ENCODE measurements at places on chromosomes 3 and 15.

DNA sequence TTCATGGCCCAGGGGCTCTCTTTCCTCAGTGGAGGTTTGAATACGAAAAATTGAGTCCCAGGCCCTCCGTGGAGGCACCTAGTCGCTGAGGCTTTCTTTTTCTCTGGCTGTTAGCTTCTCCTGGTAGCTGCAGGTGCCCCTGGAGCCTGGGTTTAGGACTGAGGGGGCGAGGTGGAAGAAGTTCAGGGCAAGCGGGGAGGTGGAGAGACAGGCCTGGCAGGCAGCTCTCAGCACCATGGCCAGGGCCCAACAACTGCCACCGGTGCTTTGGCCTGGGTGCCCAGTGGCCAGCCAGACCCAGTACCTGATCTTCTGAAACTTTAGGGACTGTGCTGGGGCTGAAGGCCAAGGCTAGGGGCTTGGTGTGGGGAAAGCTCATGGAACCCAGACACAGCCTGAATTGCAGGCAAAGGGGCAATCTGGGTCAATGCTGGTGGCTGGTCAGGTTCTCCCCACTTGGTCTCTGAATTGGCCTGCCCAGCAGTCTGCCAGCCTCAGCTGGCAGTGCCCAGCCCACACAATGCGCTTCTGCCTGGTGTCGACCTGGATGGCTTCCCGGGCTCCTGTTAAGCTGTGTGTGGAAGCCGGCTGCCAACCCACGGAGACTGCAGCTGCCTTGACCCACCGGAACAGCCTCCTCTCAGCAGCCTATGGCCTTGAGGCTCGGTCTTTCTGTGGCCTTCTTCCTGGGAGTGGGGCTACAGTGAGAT lies 30.3 kb upstream of the POLG start:
- DNase-seq: no peak

DNA sequence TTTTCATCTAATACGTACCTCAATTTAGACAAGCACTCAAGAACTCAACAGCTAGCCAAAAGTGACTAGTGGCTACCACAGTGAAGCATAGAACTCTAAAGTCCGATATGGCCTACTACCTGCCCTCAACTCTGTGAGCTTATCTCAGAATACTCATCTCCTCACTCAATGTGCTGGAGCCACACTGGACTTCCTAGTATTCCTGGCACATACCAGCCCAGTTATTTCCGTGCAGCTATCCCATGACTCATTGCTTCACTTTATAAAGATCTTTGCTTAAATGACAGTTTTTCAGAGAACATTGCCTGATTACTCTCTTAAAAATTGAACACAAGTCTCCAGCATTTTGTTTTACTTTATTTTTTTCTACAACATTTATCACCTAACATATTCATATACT lies 524.7 kb downstream of the PYDC2 start:
- DNase-seq: no peak

GRCh38 chr15:96415513-96416217 lies 85.2 kb downstream of the NR2F2 start:
- no peak for DNase-seq

DNA sequence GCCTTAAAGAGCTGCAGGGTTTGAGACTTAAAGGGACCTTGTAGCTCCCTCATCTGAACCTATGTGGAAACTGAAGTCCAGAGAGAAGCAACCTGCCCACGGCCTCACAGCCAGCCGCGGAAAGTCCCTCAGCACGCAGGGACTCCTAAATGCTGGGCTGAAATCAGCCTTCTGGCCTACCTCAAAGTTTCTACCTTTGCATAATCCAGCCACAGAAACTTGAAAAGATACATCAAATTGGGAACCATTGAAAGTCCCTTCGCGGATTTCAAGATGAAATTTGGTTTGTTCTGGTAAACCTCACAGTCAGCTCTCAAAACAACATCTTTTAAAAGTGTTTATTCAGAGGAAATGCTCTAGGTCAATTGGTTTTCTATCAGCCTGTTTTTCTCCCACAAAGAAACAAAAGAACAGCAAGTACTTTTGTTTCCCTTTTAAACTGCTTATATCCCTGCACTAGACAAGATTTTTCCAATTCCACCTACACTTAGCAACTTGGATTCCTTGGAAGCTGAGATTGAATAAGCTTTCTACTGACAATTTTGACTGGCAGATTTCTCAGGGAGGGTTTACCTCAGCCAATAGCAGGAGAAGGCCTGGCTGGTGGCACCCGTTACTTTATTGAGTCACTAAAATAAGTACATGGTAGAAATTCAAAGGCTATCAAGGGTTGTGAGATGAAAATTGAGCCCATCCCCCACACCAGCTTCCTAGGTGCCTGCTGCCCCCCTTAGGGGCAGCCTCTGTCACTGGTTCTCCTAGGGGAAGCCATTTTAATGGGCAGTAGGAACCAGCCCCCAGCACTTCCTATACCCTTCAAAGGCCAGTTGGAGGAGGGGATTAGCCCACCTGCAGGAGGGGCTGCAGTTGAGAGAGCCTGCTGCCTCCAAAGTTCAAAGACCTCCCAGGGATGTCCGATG lies 171.2 kb downstream of the ADAMTS17 start:
- DNase-seq: no peak

DNA sequence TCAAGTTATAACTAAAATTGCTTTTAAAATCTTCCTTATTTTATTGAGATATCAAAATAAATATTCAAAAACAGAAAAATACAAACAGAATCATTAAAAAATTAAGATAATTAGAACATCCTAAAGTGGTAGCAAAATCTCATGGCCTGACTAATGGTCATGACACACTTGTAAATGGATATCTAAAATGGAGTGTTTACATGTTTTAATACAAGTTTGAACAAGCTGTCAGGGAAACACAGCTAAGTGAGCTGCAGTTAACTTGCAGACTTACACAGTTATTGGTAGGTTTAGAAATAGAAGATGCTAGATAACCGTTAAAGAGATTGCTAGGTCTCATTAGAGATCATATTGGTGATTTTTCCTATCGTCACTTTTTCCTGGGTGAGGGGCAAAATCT lies 242.3 kb downstream of the LPP start:
- no peak for DNase-seq

DNA sequence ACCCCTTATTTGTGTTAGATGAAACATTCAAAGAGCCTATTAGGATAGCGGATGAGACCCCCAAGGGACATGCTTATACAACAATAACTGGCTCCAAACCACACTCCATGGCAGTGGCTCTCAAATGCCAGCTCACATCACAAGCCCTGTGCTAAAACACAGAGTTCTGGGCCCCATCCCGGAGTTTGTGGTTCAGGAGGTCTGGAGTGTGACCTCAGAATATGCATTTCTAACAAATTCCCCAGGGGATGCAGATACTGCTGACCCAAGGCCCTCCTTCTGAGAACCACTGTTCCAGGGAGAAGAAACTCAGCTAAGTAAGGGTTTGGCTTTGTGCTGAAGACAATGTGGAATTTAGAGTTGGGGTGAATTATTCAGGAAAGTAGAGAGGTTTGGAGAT lies 3.6 kb downstream of the CCRL2 start:
- DNase-seq: no peak

DNA sequence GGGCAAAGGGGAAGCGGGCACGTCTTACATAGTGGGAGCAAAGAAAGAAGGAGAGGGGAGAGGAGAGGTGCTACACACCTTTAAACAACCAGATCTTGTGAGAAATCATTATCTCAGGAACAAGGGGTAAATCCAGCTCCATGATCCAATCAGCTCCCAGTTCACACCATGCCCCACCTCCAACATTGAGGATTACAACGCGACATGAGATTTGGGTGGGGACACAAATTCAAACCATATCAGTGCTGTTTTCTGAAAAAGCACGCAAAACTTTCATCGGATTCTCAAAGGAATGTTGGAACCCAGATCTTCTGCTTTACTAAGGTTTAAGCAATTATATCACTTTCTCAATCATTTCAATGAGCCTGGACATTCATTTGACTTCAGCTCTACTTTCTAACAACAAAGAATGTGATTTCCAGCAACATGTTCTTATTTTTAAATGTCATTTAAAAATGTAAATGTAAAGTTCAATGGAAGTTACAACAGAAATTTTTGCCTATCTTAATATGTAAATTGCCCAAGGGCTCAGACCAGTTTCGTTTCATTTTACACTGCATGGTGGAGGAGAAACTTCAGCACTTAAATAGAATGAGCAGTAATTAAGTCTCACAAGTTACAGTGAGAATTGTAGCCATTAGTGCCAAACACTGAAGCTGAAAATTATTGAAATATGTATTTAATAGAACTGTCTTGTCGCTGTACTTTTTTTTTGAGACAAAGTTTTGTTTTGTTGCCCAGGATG lies 8.4 kb upstream of the CCDC54 start:
- DNase-seq: no peak

DNA sequence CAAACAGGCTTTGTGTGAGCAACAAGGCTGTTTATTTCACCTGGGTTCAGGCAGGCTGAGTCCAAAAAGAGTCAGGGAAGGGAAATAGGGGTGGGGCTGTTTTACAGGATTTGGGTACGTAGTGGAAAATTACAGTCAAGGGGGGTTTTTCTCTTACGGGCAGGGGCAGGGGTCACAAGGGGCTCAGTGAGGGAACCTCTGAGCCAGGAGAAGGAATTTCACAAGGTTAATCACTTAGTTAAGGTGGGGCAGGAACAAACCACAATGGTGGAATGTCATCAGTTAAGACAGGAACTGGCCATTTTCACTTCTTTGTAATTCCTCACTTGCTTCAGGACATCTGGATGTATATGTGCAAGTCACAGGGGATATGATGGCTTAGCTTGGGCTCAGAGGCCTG lies 1592.8 kb upstream of the GBE1 start:
- DNase-seq: no peak

GRCh38 chr3:146322216-146322817 lies 71.4 kb upstream of the PLSCR4 start:
- no peak for DNase-seq

- no peak for DNase-seq
Observed at GRCh38 chr3:54936561-54936960, 8.7 kb upstream of the LRTM1 start.

DNA sequence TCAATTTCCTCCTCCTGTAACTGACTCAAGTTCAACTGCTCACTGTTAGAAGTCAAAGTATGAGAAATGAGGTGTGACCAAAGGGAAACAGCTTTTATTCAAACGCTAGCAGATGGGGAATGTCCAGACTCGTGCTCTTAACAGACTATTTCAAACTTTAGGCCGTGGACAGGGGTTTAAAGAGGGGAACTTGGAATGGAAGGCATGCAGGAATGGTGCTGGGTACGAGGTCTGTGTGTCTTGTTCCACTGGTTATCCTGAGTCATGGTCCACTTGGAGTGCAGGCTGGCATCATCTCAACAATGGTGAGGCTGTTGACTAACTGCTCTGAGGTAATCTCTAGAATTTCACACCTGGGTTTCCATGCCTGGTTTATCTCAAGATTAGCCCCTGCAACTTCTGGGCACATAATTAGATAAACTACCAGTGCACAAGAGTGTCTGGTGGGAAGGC lies 22.9 kb upstream of the DNAAF4 start:
- peak; percentile 17 for DNase-seq

DNA sequence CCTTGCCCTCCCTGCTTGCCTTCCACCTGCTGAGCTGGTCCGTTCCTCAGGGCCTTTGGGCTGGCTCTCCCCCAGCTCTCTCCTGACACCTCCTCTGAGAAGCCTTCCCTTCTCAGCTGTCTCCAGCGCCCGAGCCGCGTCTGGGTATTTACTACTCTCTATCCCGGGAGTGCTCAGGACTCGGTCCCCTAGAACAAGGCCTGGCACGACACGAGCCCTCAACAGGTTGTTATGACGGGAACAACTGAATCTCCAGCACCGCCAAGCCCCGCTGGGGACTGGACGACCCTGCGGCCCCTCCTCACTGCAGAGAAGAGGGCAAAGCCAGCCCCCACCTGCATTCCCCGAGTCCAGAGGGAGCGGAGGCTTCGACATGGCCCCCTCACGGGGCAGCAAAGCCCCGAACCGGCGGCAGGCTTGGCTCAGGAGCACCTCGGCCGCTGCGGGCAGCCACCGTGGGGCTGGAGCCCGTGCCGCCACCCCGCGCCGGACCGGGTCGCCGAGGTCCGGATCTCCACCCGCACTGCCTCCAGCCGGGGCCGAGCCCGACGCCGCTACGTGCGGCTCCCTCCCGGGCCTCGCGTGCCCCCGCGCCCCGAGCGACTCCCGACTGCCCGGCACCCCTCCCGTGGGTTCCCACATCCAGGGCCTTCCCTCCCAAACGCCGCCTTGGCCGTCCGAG lies 792 bp downstream of the TPRA1 start:
- DNase-seq: no peak

DNA sequence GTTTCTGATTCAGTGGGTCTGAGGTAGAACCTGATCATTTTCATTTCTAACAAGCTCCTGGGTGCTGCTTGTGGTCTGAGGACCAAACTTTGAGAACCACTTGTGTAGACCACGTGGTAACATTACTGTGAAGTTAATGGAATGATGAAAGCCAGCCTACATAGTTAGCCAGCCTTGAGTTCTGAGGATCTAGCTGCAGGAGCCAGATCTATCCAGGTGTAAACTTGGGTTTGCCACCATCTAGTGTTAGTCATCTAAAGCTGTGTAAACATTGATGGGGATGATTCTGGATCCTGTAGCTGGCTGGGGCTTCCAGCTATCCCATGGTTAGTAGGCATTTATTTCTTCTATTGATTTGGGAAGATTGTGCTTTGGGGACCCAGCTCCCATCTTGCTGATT lies 170.0 kb downstream of the TMEM108 start:
- no peak for DNase-seq

GRCh38 chr15:60523056-60523455 lies 44.1 kb upstream of the ICE2 start:
- DNase-seq: no peak

- DNase-seq: no peak
Observed at GRCh38 chr15:74128785-74129585, 1.4 kb upstream of the ISLR2 start.

- no peak for DNase-seq
Observed at GRCh38 chr15:82062479-82063454, 16.9 kb upstream of the MEX3B start.

DNA sequence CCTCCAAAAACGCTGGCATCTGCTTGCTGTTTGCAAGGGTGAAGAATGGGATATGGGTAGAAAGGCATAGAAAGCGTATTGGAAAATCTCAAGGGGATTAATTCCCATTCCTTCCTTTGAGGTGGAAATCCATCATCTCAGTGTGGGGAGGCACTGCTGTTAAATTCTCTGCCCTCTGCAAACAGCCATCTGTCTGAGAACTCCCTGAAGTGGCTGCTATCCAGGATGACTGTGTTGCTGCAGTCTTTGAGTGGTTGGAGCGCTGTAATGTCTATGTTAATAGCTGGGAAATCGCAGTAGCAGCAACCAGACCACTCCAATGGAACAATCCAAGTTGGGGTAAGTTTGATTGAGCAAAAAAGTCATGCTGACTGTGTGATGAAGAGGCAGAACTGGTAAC lies 625.9 kb downstream of the NLGN1 start:
- no peak for DNase-seq

DNA sequence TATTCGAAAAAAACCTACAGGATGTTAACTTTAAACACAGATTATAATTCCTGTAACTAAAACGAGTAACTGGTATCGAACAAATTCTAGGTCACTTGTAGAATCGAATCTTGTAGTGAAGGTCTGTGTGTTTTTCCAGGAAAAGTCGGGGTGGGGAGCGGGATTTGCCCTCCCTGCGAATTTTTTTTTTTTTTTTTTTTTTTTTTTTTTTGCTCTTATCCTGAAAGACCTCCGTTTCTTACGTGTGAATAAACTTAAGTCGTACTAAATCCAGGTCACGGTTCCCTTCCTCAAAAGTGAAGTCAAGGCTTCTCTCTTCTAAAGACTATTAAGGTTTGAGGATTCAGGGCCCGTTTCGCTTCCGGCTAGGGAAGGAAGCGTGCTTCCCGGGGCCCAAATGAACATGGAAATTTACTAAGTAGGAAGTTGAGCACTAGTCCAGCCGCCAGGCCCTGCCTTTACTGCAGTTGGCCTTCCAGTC lies 770 bp downstream of the TBC1D5 start:
- DNase-seq: no peak
